ENCODE measurements at places on chromosomes 16 and 17. TPM values are rescaled to one million over a fixed set of nuclear protein-coding genes. Genes with fewer than 3 reads are reported as not detected.

TGFB1I1 gene
- total RNA-seq: 0.92 TPM

GRCh38 chr16:20866145-20866772 is 33.9 kb downstream of the DCUN1D3 start:
- H3K4me1 ChIP-seq: peaks cover 38% of the 10 kb centered on the region
- H3K4me3 ChIP-seq: no peak overlapping the region
- no peak for DNase-seq
- peaks cover 27% of the 10 kb centered on the region for H3K36me3 ChIP-seq

ALOX12B gene
- total RNA-seq: 0.47 TPM

ASPHD1 gene
- total RNA-seq: not detected

GRCh38 chr16:25868706-25869370 is 177.1 kb downstream of the HS3ST4 start:
- no peak overlapping the region for H3K27ac ChIP-seq
- H3K27me3 ChIP-seq: no peaks in the 10 kb centered on the region
- H3K4me1 ChIP-seq: no peaks in the 10 kb centered on the region
- no peaks in the 10 kb centered on the region for H3K36me3 ChIP-seq

- H3K27ac ChIP-seq: peak overlapping the region; percentile 85
- H3K36me3 ChIP-seq: no peaks in the 10 kb centered on the region
- H3K4me3 ChIP-seq: peak overlapping the region; percentile 56
- H3K27me3 ChIP-seq: no peaks in the 10 kb centered on the region
- peak; percentile 93 for DNase-seq
- H3K4me1 ChIP-seq: peaks cover 18% of the 10 kb centered on the region
Measured at GRCh38 chr16:30844671-30845449, 49.0 kb downstream of the BCL7C start.
